Vagina (tissue), 2 donors: ENCODE measurements at places on chromosomes 16 and 17.

GRCh38 chr16:88936556-88937205 lies 40.3 kb downstream of the CBFA2T3 start:
- no peak for DNase-seq

GRCh38 chr16:31404353-31405064 lies 11.4 kb downstream of the ITGAD start:
- no peak for DNase-seq

- no peak for DNase-seq
Observed at GRCh38 chr17:75091855-75092327, 4.1 kb downstream of the SLC16A5 start.

DNA sequence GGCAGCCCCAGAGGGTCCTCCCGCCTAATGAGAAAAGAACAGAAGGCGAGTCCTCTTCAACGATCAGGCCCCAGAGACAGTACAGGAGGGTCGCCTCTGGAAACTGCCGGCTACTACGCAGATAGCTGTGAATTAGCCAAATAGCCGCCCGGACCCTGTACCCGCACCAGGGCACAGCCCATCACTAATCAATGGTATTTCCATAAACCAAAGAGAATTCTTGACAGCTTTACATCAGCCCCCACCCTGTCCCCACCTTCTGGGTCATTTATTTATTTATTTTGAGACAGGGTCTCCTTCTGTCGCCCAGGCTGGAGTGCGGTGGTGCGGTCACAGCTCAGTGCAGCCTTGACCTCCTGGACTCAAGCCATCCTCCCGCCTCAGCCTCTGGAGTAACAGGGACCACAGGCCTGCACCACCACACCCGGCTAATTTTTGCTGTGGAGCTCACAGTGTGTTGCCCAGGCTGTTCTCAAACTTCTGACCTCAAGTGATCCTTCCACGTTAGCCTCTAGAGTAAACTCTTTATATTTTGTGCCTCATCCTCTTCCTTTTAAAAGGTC lies 805 bp upstream of the CLCN7 start:
- no peak for DNase-seq

DNA sequence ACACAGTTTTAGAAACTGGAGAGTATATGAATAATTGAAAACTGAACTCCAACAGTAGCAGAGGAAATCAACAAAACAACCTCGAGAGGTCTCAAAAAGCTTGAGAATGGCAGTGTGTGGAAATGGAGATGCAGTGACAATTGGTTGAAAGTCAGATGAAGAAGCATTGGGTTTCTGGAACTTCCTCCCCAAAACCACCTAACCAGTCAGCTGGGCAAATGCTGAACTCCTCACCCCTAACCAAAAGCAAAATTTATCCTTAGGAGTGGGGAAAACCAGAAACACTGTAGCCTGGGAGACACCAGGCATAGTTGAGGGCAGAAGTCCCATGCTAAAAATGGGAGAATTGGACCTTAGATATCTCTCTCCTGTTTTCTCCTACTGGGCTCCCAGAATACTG lies 109.9 kb downstream of the TANC2 start:
- DNase-seq = no peak

DNA sequence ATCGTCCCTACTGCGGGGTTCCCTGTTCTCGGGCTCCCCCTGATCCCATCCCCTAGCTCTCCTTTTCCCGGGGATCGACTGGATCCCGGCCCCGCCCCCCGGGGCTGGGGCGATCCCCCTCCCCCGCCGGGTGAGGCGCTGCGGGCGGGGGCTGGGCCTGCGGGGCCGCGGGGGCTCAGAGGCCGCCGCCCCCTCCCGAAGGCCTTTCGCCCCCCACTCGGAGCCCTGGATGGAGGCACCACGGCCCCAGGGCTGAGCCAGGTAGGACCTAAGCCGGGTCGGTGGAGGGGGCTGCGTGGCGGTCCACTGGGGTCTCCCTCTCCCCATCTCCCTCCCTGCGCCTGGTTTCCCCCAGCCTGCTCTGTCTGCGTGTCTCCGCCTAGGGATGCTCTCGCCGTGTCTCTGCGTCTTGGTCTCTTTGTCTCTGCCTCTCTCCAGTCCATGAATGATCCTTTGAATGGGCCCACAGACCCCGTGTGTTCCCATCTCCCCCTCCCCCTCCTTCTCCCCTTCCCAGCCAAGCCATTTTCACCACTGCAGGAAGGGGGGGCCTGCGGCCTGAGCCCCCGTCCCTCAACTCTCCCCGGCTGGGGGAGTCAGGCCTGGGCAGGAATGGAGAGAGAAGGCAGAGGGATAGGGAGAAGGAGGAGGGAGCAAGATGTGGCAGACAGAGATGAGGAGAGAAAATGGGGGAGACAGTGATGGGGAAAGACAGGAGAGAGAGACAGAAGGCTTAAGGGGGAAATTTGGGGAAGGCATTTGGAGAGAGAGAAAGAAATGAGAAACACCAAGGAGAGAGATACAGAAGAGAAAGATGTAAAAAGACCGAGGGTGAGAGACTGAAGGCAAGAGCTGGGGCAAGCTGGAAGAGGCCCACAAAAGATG lies 1.7 kb upstream of the TMEM256 start:
- no peak for DNase-seq

DNA sequence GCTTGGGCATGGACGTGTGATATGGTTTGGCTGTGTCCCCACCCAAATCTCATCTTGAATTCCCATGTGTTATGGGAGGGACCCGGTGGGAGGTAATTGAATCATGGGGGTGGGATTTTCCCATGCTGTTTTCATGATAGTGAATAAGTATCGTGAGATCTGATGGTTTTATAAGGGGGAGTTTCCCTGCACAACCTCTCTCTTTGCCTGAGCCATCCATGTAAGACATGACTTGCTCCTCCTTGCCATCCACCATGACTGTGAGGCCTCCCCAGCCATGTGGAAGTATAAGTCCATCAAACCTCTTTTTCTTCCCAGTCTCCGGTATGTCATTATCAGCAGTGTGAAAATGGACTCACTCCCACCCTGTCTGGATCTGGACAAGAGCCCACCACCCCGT lies 393.4 kb downstream of the SEC14L1 start:
- no peak for DNase-seq

GRCh38 chr16:78425891-78426510 lies 326.5 kb downstream of the WWOX start:
- DNase-seq = no peak

GRCh38 chr17:82076785-82077591 lies 11.4 kb upstream of the DUS1L start:
- DNase-seq = no peak

- no peak for DNase-seq
Observed at GRCh38 chr17:32341141-32341856, 674 bp downstream of the C17orf75 start.

- no peak for DNase-seq
Observed at GRCh38 chr16:73347500-73348375, 299.8 kb upstream of the ZFHX3 start.

- no peak for DNase-seq
Observed at GRCh38 chr17:77285594-77286390, 145.0 kb downstream of the SEC14L1 start.

- DNase-seq = peak; percentile 61
Observed at GRCh38 chr17:16900288-16900882, 71.5 kb downstream of the TNFRSF13B start.

GRCh38 chr16:9206156-9206555 lies 114.7 kb downstream of the HAPSTR1 start:
- DNase-seq = no peak

DNA sequence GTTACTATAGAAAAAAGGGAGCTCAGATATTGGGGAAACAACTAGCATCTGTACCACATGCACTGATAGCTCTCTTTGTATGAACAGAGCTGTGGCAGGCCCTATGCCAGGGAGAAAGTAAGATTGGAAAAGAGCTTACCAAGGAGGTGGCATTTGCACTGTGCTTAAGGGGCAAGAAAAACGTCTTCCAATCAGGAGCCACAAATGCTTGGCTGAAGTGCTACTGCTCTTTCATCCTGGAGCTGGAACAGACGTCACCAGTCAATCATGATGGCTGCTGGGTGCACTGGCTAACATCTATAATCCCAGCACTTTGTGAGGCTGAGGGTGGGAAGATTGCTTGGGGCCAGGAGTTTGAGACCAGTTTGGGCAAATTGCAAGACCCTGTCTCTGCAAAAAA lies 218.5 kb downstream of the SEC14L1 start:
- DNase-seq = no peak

DNA sequence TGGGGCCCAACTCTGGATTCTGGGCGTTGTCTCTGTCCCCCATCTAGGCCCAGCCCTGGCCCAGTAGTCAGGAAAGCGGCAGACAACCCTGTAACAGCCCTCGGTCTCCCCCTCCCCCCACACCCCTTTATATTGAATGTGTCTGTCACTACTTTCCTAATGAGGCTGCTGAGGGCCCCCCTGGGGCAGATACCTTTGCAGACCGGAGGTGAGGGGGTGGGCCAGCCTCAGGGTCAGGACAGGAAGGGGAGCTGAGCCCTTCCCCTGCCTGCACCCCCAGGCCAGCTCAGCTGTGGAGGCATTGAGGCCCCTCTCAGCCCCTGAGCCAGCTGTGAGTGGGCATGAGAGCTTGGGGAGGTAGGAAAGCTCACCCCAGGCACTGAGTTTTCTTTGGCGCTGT lies 17.1 kb downstream of the RAI1 start:
- DNase-seq = no peak

DNA sequence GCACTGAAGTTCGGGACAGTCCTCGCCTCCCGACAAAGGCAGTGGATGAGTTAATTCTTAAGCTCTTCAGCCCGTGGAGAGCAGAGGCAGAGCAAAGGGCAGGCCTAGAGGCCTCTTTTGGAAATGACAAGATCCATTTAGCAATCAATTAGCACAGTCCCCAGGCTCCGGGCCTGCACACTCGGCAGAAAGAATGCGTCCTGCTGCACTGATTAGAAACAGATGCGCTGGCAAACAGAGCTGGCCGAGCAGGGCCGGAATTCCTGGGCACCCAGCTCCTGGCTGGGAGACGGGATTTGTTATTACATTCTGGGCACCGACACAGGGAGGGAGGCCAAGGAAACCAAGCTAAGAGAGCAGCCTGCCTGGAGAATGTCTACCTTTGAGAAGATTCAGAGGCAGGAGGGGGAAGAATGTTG lies 162.9 kb downstream of the COPRS start:
- DNase-seq = no peak

- DNase-seq = no peak
Observed at GRCh38 chr16:2687531-2688308, 5.4 kb downstream of the KCTD5 start.

GRCh38 chr17:12730931-12731521 lies 58.3 kb upstream of the ARHGAP44 start:
- DNase-seq = no peak
